ENCODE measurements at places on chromosomes 5 and 9.

DNA sequence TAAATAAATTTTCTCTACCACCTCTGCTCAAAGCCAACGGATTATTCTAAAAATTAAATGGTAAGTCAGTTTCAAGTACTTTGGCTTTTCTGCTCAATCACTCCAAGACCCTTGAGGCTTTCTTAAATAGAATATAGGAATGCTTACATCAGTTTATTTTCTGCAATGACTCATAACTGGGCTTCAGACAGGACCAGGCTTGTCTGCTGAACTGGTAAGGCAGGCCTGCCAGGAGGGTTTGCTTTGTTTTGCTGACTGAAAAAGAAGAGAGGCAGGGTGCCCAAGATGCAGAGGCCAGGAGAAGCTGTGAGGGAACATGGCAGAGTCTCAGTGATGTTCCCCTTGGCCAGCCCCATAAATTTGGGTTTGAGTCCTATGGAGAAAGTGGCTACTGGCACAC is 60.3 kb upstream of the EPB41L4A start:
- no peak for DNase-seq

DNA sequence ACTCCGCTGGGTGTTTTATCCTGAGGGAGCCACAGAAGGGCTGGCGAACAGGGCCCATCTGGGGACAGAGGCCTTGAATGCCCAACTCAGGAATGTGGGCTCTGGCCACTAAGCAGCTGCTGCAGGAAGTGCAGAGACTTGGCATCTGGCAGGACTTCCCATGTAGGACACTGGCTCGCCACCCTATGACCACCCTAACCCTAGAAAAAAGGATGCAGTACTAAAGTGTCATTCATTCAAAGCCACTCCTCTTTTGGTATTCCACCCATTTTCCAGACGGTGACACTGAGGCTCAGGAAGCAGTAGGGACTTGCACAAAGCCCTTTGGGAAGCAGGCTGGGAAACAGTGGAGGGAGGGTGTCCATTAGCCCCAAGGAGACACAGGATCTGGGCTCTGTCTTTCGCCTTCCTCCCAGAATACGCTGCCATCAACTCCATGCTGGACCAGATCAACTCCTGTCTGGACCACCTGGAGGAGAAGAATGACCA is 3.0 kb downstream of the BBLN start:
- no peak for DNase-seq

- DNase-seq: no peak
Measured at GRCh38 chr9:133002147-133003070, 23.9 kb downstream of the GFI1B start.

- DNase-seq: no peak
Measured at GRCh38 chr5:120151181-120151580, 312.9 kb upstream of the PRR16 start.

GRCh38 chr5:65986050-65986451 is 59.7 kb downstream of the ERBIN start:
- no peak for DNase-seq

DNA sequence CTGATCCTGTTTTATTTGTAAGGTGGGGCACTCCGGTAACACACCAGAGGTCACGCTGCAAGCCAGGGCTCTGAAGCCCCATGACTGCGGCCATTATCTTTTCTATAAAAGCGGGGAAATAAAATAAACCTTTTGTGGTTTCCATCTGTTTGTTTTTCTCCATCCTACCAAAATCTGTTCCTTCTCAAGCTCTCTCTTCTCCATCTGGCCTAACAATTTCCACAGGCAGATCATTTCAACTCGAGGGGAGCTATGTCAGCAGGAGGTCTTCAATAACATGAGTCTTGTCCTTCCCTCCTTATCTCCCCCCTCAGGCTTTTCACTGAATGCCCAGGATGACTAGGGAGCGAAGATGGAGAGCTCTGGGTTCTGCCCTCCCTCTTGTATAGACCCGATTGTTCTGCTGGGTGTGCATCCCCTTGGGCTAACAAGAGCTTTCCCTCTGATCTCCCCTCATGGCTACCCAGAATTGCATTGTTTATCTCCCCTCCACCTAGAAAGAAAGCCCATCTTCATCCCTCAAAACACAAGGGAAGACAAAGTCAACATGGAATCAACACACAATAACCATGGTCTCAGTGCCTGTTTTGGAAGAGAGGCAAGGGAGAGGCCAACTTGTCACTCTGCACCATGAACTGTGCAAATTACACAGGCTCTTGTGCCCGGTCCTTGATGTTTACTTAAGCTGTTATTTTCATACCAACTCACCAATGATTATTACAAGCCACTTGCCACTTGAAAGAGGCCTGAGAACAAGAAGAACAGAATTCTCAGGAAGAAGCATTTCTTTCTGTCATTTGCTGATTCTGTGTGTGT is 187.8 kb downstream of the FANCC start:
- DNase-seq: no peak

- DNase-seq: no peak
Measured at GRCh38 chr5:151870820-151871219, 53.8 kb downstream of the GLRA1 start.

GRCh38 chr9:104863180-104863883 is 64.6 kb downstream of the ABCA1 start:
- DNase-seq: peak; percentile 30

DNA sequence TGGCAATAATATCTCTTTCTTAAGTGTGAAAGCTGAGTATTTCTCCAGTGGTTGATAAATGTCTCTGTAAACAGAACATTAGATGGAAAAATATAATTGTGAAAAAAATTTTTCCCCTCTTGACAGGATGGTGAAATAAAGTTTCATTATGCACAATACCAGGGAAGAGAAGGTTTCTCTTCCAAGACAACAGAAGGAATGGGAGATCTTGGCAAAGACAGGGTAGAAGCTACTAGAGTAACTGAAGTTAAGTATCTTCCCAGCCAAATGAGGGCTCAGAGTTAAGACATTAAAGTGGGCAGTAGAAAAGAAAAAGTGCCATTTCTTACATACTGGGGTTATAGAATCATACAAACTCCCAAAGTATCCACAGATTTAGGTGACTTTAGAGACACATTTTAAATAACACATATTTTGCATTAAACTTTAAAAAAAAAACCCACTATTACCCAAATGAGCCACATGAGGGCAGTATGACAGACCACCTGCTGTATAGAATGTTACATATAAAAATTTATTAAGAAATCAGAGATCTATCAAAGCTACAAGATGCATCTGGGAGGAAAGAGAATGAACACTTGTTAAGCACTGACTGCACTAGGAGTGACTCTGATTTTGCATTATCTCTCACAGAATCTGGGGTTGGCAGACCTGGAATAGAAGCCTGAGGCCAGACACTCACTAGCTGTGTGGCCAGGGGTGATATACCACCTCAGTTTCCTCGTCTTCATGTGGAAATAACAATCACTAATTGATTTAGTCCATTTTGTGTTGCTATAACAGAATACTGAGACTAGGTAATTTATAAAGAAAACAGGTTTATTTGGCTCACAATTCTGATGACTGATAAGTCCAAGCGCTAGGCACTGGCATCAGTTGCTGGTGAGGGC is 98.5 kb downstream of the ARSB start:
- DNase-seq: no peak

GRCh38 chr9:133533857-133534256 is 647 bp upstream of the ADAMTSL2 start:
- DNase-seq: no peak

GRCh38 chr5:43101491-43101890 is 19.2 kb upstream of the ZNF131 start:
- DNase-seq: no peak

DNA sequence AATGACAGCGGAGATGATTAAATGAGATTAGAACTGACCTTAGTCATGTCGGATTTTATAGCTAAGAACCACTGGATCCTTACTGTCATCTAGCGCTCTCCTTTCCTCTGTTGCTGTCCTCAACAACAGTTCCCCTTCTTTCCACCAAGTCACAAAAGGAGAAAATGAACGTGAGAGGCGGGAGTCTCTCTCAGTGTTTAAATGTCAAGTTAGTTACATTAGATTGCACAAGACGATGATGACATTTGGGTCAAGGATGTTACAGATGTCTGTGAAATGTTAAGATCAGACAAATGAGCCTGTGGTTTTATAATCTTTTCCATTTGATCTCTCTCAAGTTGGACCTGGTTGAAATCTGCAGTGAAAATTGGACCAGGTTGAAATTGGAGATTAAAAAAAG is 53.5 kb downstream of the FBXO38 start:
- DNase-seq: no peak

DNA sequence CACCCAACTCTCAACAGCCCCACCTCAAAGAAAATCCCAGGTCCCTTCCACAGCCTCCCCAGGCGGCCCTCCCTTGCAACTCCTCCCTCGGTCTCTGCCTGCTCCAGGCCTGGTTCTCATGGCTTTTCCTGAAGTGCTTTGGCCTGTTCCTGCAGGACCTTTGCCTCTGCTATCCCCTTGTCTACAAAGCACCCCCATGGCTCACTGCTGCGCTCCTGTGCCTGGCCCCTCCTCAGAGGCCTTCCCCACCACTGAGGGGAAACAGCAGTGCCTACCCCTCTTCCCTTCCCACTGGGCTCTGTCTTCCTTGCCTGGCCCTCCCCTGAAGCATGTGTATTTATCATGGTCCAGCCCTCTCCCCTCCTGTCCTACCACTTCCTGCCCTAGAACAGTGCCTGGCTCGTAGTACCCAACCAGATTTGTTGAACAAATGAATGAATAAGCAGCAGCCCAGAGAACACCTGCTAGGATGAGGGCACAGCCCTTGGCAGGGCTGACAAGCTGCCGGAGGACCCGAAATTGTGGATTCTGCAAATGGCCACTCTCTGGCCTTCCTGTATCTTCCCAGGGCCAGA is 68.6 kb upstream of the LRRTM2 start:
- no peak for DNase-seq

DNA sequence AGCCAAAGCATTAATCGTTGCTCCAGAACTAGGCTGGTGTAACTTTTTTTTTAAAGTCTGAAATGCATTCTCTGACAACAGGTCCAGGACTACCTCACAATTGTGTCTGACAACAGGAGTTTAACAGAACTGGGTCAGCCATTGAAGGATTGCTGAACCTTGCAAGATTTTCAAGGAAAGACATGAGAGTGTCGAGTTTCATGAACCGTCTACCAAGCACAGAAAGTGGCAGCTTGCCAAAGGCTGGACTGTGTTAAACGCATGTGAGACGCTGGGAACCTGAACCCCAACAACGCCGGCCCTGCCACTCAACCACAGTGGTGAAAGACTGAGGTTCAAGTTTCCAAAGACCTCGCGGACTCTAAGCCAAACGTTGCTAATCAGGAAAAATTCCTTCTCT is 79.1 kb downstream of the LHFPL2 start:
- no peak for DNase-seq

DNA sequence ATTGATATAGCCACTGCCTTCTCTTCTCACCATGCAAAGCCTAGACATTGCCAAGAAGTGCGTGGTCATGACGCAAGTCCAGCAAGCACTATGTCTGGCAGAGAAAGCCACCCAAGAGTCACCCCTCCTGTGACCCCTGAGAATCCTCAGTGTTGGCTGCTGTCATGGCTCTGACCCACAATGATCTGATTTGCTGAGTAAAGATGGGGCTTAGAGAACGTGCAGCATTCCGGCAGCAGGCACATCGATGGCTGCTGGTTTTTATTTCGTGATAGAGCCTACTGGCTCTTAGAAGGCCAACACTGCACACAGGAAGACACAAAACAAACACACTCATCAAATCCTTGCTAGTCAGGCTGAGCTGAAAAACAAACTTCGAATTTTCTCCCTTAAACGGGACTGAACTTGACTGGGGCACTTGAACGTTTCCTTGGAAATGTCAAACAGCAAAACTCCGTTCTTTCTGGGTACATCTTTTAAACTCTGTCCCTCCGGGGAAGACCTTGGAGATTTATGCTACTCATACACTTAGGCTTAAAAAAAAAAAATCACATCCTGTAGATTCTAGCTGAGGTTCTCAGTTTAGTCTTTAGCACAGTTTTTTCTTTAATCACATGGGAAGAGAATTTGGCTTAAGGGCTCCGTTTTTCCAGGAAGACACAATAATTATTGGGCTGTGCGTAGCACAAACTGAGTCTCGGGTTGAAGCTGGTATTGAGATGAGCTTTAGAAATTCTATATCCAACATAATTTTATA is 88.2 kb upstream of the BASP1 start:
- no peak for DNase-seq

DNA sequence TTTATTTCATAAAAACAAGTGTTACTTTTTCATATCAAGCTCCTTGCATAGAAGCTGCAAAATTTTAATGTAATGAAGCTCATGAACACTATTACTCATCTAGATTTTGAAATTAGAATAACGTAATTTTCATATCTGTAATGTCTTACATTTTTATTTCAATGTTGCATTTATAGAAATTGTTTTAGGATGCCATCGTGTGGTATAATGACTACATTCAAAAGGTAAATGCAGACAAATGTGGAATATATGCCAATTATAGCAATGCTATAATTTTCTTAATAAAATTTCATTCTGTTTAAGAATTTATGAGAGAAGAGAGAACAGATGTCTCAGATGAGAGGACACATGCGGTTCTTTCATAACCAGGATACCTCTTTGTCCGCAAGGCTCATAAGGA is 230.2 kb downstream of the TMEM232 start:
- DNase-seq: no peak

- DNase-seq: no peak
Measured at GRCh38 chr5:149887622-149888183, 56.9 kb downstream of the PDE6A start.

DNA sequence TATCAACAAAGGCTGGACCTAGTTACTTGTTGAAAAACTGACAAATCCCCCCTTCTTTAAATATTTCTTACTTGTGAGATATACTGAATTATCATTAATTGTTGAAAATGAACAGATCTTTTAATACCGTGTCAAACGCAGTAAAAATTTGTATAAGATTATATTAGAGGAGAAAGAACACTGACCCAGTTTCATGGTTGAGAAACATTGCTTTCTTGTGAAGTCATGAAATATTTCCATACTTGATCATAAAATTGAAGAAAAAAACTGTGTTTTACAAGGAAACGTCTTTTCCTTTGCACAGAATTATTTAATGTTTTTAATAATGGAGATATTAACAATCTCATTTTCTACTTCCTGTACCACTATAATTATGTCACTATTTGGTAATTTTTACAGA is 45.8 kb downstream of the MOCS2 start:
- DNase-seq: no peak

- DNase-seq: no peak
Measured at GRCh38 chr9:18068900-18069299, 405.1 kb upstream of the ADAMTSL1 start.

DNA sequence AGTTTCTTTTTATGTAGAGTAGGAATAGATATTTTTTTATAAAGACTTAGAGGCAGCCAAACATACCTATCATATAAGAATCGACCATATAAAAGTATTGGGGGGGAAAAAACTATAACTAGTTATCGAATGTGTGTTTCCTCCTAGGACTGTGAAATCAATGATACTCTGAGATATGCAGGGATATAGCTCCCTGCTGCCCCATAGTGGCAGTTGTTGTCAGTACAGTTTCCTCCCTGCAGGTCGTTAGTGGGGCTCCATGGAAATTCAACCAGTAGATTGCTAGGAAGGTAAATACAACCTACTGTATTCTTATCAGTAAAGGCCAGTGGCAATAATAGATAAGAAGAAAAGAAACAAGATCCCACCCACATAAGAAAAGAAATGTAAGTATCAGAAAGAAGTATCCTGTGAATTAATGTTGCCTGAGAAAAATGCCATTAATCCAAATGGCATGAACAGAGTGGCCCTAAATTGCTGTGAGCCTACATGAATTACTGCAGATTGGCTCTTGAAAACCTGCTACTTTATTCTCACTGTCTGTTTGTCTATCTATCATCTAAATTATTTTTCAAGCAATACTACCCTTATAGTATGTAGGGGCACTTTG is 136.9 kb upstream of the FBN2 start:
- DNase-seq: no peak

GRCh38 chr9:125145425-125145824 is 2.1 kb upstream of the SCAI start:
- DNase-seq: no peak

GRCh38 chr5:158875272-158875679 is 224.4 kb downstream of the EBF1 start:
- DNase-seq: no peak
